ENCODE measurements at places on chromosomes 11 and 22.

- no peak for DNase-seq
Observed at GRCh38 chr11:118670063-118670462, 9.4 kb downstream of the TREH start.

DNA sequence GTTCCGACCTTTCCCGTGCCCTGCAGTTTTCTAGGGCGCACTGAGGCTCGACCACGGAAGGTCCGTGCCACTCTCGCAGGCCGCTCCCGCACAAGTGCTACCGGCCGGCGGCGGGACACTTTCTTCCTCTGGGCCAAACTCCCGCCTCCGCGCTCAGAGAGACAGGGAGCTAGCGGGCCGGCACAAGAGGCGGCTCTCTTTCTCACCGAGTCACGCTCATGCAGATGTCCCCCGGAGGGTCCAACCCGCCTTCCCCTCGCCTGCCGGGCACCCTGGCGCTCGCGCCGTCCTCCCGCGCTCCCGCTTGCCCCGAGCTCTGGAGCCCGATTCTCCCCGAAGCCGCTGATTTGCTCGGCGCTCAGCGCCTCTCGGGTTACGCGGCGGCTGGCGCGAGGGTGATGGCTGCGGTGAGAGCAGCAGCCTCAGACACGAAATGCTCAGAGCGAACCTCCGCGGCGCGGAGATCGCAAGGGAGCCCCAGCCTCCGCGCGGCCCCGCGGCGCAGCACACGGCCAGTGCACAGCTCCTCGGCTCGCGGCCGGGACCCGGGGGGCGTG is 1.0 kb downstream of the LMO1 start:
- no peak for DNase-seq

- DNase-seq: no peak
Observed at GRCh38 chr11:19742588-19743292, 30.1 kb downstream of the NAV2 start.

DNA sequence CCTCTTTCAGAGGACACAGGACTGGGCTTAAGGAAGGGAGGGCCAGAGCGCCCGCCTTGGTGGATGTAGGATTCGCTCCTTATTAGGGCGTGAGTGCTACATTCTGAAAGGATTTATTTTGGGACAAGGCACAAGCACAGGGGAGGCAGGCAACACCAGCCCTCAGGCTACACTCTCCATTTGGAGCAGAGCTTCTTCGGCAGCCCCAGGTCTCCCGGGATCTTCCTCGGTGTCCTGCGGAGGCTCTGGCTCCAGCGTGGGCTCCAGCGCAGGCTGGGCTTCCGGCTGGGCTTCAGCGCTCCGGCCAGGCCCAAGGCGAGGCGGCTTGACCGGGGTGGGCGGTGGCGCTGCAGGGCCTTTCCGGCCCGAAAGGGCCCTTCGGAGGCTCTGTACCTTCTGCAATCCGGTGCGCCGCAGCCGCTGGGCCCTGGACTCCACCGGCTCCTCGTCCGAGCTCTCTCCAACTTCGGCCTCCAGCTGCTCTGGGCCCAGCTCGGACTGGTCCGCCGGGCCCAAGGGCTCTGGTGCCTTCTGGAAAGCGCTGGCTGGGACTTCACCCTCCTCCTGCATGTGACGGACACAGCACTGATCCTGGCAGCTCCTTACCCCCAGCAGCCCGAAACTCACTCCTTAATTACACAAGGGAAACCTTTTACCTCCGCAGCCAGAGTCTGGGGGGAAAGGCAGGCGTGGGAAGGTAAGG is 1.1 kb downstream of the CAVIN3 start:
- DNase-seq: no peak

DNA sequence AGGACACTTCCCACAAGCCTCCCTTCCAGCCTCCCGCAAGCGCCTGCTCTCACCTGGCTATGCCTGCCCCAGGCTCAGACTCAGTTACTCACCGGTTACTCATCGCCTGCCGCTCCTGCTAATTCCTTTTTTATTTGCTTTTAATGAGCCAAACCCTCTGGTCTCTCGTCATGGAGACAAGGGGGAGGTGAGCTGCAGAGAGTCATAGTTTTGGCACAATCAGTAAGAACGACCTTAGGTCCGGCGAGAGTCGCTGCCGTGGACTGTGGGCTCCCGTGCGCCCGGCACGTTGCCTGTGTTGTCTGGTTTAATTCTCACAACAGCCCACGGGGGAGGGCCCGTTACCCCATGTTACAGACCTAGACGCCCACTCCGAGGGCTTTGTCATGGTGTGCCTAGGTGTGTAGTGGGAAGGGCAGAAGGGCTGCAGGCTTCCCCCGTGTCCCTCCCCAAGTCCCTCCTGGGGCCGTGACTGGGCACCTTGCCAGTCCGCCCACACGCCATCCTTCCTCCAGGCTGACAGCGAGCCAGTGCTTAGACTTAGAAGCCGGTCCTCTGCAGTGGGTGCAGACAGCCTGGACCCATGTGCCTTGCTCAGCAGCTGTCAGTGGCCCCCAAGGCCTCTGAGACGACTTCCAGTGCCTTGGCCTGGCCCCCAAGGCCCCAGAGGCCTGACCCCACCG is 42.2 kb downstream of the WNT7B start:
- peak; percentile 91 for DNase-seq

- DNase-seq: no peak
Observed at GRCh38 chr11:13292970-13293369, 15.4 kb downstream of the BMAL1 start.

- no peak for DNase-seq
Observed at GRCh38 chr22:50175921-50176849, 5.7 kb downstream of the PANX2 start.

DNA sequence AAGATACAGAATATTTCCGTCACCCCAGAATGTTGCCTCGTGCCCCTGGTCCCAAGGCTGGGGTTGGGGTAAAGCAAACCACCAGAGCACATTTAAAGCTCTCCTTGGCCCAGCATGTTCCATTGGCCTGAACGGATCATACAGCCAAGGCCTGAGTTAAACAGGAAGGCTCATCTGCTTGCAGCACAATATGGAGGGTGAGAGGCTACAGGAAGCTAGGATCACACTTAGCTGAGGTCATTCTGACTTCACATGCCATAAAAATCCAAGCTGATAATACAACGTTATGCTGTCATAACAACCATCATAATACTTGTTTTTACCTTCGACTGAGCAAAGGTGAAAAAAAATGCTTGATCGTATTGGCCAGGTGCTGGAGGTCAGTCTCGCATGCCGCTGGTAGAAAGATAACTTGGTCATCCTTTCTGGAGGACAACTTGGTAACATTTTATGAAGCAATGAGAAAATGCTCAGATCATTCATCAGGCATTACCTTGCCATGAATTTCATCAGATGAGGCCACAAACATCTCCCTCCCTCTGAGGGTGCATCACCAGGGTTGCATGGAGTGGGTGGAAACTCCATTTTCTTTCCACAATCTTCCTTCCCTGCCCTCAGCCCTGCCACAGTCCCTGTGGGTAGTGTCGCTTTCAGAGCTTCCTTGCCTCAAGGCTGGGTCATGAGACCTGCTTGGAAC is 31.9 kb upstream of the RTL6 start:
- no peak for DNase-seq

- DNase-seq: no peak
Observed at GRCh38 chr22:24741769-24742168, 32.8 kb downstream of the PIWIL3 start.

GRCh38 chr11:65663639-65664200 is 1.0 kb upstream of the RELA start:
- no peak for DNase-seq

DNA sequence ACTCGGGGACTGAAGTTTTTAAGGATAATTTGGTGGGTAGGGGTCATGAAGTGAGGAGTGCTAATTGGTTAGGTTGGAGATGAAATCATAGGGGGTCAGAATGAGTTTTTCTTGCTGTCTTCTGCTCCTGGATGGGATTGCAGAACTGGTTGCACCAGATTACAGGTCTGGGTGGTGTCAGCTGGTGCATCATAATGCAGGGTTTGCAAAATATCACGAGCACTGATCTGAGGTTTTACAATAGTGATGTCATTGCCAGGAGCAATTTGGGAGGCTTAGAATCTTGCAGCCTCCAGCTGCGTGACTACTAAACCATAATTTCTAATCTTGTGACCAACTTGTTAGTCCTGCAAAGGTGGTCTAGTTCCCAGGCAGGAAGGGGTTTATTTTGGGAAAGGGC is 46.4 kb upstream of the CALCB start:
- peak; percentile 2 for DNase-seq

DNA sequence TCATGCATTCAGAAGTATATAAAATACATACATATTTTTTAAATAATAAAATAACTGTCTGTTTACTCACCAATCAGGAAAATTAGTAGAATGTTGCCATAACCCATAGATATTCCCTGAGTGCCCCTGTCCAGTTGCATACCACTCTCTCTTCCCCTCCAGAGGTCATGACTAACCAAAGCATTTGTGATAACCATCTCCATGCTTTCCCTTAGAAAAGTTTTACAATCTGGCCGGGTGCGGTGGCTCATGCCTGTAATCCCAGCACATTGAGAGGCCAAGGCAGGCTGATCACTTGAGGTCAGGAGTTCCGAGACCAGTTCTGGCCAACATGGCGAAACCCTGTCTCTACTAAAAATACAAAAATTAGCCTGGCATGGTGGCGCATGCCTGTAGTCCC is 33.2 kb upstream of the LDHA start:
- DNase-seq: no peak

- peak; percentile 24 for DNase-seq
Observed at GRCh38 chr11:105265845-105266244, 126.3 kb upstream of the CARD18 start.

DNA sequence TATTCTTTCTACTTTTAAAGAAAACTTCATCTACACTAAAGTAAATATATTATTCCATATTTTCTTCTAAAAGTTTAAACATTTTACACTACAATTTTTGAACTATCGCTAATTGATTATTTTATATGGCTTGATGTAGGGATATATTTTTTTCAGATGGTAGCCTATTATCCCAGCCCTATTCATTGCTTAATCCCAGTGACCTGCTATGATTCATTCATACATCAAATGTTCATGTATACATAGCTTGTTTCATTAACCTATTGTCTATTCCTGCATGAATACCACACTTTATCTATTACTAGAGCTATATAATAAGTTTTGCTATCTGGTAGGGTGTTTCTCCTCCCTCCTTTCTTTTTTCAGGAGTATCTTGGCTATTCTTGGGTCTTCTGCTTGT is 5.0 kb upstream of the ROBO4 start:
- DNase-seq: no peak

- DNase-seq: no peak
Observed at GRCh38 chr11:132158091-132158490, 787.7 kb downstream of the NTM start.
